ENCODE measurements at places on chromosomes 7 and 10.

GRCh38 chr10:96420228-96421009, 61.6 kb upstream of the OPALIN start:
- no peak for DNase-seq

- DNase-seq, result no peak
These were observed 20.8 kb downstream of the LAMB4 start for GRCh38 chr7:108109221-108109908.

GRCh38 chr10:110527731-110528171, 30.0 kb downstream of the DUSP5 start:
- DNase-seq, result no peak

GRCh38 chr7:148535217-148535616, 55.3 kb upstream of the C7orf33 start:
- DNase-seq, result no peak

DNA sequence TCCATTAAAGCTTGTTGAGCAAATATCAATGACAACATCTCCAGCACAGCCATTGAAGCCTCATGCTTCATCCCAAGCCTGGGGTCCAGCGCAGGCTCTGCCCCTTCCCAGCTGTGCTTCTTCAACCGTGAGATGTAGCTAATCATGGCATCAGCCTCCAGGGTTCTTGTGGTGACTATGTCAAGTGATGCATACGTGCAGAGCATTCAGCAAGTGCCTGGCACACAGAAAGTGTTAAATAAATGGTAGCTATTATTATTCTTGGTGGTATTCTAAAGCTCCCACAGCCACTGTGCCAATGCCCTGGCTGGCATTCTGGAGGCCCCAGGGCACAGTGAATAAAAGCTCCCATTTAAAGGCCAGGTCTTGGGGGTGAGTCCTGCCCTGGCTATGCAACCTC, 146.6 kb downstream of the WDR11 start:
- DNase-seq, result no peak

Measured in stimulated activated CD4-positive, alpha-beta T cell treated with anti-CD3 and anti-CD28 coated beads, Interleukin-12 subunit alpha, Interleukin-12 subunit beta, amount 100 ng/mL, for 24 hours (primary cell).